ENCODE measurements at places on chromosomes 6 and 20. TPM values are rescaled to one million over a fixed set of nuclear protein-coding genes. Genes with fewer than 3 reads are reported as not detected.

The MYLK4 gene
- 12.3 TPM for polyA plus RNA-seq

The PACSIN1 gene
- 1.1 TPM for polyA plus RNA-seq

- DNase-seq, result no peak
Measured at GRCh38 chr6:21227486-21227885, 366.1 kb upstream of the SOX4 start.

GRCh38 chr20:49471397-49471796 is 11.1 kb downstream of the KCNB1 start:
- no peak for DNase-seq

GRCh38 chr20:23939641-23940040 is 48.9 kb downstream of the GGTLC1 start:
- DNase-seq, result no peak

DNA sequence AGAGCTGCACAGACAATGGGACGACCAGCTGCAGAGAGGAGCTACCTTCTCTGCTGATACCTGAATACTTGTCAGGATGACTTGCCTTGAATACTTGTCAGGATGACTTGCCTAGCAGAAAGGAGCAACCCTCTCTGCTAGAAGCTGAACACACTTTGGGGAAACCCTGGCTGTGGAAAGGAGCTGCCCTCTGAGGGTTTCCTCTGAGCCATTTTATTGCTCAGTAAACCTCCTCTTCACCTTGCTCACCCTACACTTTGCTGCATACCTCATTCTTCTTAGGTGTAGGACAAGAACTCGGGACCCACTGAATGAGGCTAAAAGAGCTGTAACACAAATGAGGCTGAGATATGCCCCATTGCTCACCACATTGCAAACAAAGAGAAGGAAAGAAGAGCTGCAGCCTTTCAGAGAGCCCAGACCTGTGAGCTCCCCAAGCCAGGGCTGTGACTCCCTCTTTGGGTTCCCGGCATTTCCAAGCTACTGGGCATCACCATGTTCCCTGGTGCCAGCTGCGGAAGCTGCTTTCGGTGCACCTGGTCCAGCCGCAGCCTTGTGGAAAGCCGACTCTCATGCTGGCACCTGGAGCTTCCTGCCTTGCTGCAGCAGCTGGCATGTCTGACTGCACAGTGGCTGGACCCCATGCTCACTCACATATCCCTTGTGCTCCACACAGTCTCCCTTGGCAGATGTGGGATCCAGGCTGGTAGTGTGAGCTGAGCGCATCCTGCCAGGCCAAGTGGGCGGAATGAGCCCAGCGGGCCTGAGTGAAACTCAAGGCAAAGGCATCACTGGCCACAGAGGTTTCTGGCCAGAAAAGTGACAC is 106.7 kb upstream of the AHI1 start:
- DNase-seq, result no peak
